ENCODE measurements at places on chromosomes 4 and X.

DNA sequence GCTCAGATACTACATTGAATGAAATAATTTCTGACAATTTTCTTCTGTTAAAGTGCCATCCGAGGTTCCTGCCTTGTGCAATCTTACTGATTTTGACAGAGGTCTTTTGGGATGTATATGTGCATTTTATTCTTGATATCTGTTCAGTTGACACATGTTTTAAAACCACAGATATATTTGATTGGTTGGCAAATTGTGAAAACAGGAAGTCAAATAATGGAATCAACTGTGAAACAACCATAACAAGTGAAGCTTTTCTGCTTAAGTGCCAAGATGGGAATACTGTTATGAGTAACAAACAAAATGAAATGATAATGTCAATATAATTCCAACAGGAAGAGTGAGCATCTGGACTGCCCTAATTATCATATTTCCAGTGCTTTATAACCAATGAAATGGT lies 84.9 kb upstream of the TET2 start:
- no peak for DNase-seq

DNA sequence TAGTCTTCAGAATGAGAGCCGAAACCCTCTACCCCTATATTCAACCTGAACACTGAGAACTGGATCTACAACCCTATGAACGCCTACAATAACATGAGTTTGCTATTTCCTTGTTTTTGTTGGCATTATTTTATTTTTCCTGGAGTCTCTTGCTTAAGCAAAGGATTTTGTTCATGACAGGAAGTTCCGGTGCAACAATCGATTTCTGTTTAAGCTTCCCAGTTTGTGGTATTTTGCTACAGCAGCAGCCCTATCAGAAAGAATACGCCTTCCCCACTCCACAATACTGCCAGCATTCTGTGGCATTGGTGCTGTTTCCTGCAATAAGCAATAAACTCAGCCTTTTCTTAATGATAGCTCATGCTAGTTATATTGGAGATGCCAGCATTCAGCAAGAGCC lies 60.9 kb downstream of the NPY5R start:
- DNase-seq = no peak

DNA sequence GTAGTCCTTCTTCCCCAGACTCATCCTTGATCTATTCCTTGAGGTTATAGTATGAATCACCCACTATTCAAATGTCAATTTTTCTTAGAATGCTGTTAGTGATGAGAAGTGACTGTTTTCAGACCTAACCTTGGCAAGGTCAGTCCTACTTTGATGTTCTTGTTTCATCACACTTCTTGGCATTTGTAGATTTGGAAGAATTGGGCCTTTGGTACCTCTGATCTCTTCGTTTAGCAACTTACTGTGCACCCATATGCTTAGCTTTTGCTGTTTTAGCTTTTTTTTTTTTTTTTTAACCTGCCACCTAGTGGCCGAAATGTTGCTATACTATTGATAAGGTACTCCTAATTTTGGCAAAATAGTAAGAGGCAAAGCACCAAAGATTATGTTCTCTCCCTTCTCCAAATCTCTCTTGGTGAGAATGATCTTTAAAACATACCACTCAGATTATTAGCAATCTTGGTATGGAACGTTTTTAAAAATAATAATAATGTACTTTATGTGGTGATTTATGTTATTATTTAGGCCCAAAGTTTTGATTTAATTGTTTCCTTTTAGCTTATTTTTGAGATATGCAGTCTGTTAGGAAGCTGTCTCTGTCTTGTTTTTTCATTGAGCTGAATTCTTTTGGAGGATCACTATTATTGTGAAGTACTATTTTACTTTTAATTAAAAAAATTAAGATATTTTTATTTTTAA lies 16.6 kb downstream of the DCK start:
- DNase-seq = peak; percentile 46

DNA sequence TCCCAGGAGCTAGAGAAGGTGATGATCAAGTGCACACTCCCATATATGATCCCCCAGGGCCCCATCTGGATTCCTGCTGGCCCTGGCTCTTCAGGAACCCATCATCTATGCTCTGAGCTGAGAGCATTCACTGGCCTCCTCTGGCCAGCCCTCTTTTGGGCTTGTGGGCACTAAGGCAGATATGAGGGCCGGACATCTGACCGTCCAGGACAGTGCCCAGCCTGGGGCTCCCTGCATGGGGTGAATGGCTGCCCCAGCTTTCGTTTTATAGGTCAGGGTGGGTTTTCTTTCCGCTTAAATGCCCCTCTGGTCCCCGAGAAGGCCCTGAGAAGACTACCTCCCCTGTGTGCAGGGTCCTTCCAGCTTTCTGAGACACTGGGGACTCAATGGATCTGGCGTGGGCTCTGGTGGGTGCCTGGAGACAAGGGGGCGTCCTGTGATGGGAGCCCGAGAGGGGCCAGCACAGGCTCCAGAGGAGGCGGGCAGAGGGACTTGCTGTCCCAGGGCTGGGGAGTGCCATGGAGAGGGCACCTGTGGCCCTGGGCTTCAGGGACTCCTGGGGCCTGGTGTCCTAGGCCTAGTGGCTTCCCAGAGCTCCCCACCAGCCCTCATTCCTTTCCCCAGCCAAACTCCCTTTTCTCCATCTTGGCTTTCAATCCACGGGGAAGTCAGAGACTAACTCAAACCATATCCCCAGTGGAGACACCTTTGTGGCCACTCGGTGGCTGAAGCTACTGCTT lies 39.5 kb upstream of the GRPEL1 start:
- no peak for DNase-seq

DNA sequence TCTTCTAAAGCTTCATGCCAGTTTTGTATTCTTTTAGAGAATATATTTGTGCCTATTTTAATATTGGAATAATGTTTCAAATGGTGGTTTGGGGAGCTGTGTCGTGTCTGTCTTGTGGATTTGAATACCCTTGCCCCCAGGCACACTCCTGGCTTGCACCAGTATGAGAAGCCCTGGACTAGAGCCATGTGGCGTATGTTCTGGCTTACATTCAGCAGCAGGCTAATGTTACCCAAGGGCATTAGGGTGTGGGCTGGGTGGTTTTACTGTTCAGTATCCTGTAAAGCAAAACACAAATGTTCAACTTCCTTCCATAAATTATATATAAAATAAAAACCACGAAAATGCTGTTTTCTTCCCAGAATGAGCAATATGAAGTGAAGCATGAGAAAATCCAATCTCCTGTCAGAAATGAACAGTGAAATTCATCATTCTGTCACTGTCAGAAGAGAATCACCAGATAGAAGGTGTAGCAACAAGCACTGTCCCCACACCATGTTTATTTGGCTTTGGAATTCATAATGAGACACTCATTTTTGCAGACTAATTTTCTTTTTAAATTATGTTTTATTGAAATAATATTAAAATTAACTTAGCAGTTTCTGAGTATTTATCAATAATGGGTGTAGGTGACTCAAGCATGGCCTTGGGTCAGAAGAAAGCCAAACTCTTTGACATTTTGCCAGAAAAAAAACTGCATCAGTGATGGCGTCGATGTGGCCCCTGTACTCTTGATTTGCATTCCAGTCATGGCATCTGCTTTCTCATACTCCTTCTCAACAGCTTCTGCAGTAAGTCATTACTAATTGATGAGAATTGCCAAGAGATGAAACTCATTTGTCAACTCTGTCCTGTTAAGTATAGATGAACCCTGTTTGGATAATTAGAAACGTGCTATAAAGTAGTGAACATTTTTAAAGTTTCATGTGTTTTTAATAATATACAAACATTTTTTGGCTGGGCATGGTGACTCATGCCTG lies 43.8 kb downstream of the WWC2 start:
- DNase-seq = no peak

DNA sequence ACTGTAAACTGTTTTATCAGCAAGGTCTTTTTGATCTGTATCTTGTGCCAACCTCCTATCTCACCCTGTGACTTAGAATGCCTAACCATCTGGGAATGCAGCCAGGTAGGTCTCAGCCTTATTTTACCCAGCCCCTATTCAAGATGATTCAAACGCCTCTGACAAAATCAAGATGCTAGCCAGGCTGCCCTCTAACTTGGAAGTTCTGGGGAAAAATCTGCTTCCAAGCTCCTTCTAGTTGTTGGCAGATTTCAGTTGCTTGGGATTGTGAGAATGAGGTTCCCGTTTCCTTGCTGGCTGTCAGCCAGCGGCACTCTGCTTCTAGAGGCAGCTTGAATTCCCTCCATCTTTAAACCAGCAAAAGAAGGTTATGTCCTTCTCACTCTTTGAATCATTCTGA lies 34.7 kb downstream of the LUZP4 start:
- DNase-seq = no peak

- DNase-seq = peak; percentile 6
Measured at GRCh38 chr4:185122681-185123345, 20.3 kb upstream of the SLC25A4 start.

- DNase-seq = no peak
Measured at GRCh38 chr4:81628489-81628888, 156.8 kb upstream of the RASGEF1B start.

- DNase-seq = no peak
Measured at GRCh38 chr4:81491943-81492342, 20.2 kb upstream of the RASGEF1B start.

All from NCI-H510A treated with DMSO at 0.1 percent for 48 hours (cell line).